ENCODE measurements at places on chromosomes 3 and 15.

GRCh38 chr3:152122851-152123250 is 145.9 kb upstream of the MBNL1 start:
- no peak for DNase-seq

GRCh38 chr15:40097968-40098476 is 10.7 kb downstream of the BMF start:
- DNase-seq: no peak

- peak; percentile 63 for DNase-seq
Measured at GRCh38 chr3:142993958-142994442, 7.4 kb upstream of the U2SURP start.

DNA sequence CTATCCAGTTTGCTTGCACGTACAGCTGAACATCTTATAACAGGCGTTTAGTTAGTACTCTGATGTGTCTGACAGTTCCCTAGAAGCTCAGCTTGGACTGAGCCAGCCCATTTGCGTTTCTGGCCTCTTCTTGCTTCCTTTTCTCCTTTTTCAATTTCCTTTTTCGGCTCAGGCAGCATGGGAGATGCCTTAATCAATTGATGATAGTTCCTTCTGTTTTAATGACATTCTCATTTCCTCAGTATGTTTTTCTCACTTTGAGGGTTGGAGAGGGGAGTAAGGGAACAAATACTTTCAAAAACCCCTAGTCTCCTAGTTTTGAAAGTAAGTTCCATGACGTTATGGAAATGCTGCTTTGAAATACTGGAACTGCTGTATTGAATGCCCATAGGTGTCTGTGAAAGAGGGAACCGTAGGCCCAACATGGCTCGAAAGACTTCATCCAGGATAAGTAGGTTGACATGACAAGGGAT is 18.9 kb downstream of the IL1RAP start:
- DNase-seq: no peak
